NCI-H69 (cell line): ENCODE measurements at places on chromosomes 16 and 17.

GRCh38 chr16:85087899-85088569 is 24.2 kb downstream of the CIBAR2 start:
- DNase-seq, result no peak

- no peak for DNase-seq
Observed at GRCh38 chr16:84360170-84360569, 8.2 kb upstream of the ATP2C2 start.

DNA sequence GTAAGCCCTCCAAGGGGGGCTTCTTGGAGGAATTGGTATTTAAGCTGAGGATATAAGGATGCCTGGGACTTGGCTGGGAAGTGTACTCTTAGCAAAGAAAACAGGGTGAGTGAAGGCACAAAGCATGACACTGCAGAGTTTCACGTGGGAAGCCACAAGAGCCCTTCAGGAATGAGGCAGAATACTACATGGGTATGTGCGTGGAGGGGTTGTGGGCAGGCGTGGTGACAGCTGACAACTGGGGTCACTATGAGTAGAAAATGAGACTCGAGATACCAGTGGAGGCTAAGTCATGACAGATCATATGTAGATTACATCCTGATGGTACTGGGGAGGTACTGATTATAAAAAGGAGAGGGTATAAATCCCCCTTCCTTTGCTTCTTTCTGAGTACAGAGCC is 78.1 kb upstream of the XYLT1 start:
- no peak for DNase-seq

- no peak for DNase-seq
Observed at GRCh38 chr17:77115510-77115909, 25.3 kb upstream of the SEC14L1 start.

- peak; percentile 51 for DNase-seq
Observed at GRCh38 chr17:39009581-39010001, 42.4 kb upstream of the FBXO47 start.

- DNase-seq, result no peak
Observed at GRCh38 chr17:80573701-80574100, 29.1 kb downstream of the RPTOR start.

GRCh38 chr17:3695129-3695722 is 729 bp downstream of the P2RX5 start:
- DNase-seq, result peak; percentile 19
